ENCODE measurements at places on chromosomes 1 and 21. TPM values are rescaled to one million over a fixed set of nuclear protein-coding genes. Genes with fewer than 3 reads are reported as not detected.

DNA sequence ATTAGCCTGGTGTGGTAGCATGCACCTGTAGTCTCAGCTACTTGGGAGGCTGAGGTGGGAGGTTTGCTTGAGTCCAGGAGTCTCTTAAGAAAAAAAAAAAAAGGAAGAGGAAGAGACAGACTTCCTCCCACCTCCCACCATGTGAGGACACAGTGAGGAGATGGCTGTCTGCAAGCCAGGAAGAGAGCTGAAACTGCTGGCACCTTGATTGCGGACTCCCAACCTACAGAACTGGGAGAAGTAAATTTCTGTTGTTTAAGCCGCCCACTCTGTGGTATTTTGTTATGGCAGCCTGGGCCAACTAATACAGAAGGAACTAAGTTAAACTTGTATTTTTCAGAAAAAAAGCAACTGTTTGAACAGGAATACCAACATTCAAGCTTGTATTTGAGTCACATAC, 21.7 kb downstream of the DOP1B start:
- DNase-seq, result no peak

- DNase-seq, result peak; percentile 38
Observed at GRCh38 chr1:29331729-29332128, 95.4 kb downstream of the PTPRU start.

- DNase-seq, result peak; percentile 97
Observed at GRCh38 chr1:156123356-156124196, 9.1 kb downstream of the LMNA start.

GRCh38 chr1:211656728-211657127, 18.7 kb downstream of the NEK2 start:
- no peak for DNase-seq

DNA sequence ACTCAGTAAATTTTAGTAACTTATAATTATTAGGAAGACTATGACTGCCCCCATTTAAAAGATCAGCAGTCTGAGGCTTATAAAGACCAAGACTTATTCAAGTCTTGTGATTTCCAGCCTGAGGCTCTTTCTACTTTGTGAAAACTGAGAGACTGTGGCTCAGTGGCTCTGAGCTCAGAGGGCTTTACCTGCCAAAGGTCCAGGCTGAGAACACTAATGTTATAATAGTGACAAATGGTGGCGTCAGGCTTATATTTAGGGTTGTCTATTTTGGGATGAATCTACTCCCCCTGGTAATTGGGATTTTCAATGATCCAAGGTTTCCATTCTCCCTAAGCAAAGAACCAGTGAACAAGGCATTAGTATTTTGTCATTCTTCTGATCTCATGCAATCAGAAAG, 42.6 kb upstream of the EPS15 start:
- no peak for DNase-seq

GRCh38 chr1:179996099-179996498, 41.5 kb downstream of the CEP350 start:
- no peak for DNase-seq

Gene ANGPTL1
- 9.3 TPM for total RNA-seq

DNA sequence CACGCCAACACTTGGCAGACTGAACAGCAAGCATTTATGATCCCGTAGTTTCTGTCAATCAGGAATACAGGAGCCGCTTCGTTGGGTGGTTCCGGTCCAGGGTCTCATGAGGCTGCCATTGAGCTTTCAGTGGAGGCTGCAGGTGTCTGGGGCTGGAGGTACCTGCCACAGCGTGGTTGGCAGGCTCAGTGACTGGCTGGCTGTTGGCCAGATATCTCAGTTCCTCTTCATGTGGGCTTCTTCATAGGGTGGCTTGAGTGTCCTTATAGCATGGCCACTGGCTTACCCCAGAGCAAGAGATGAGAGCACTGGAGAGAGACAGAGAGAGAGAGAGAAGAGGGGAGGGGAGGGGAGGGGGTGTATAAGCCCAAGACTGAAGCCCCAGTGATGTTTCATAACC, 29.3 kb downstream of the PIK3CD start:
- DNase-seq, result no peak

- DNase-seq, result no peak
Observed at GRCh38 chr1:45198185-45198584, 8.2 kb downstream of the ZSWIM5 start.

DNA sequence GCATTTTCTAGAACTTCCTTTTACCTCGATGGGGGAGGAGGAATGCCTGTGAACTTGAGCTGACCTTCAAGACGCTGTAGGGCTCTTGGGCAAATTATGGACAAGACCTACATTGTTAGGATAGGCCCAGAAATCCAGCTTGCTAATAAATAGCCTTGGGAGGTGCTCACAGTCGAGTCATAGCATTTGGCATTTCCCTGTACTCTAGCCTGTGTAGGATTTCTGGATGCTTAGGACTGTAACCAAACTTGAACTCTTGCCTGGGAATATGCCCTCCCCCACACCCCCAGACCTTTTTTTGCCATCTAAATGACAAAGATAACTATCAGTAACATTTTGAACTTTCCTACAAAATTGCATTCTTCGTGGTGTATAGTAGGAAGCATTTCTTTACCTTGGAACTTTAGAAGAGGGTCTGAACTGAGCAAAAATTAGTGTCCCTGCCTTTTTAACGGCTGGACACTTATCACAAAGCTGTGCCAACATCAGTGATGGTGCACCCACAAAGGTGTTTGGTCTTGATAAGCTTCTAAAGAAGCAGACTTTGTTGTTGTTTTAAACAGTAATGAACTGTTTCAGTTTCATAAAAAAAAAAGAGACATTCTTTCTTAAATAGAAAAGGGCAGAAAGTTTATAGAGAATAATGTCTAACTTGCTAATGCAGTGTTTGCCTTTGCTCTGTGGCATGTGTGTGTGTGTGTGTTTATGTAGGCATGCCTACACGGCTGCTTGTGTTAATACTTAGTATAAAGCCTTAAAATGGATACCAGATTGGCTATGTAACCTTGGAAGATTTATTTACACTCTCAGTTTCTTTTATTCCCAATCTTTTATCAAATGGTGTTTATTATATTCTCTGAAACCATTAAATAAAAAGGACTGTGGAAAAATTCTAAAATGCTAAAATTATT, 88.2 kb downstream of the NFIA start:
- DNase-seq, result no peak

DNA sequence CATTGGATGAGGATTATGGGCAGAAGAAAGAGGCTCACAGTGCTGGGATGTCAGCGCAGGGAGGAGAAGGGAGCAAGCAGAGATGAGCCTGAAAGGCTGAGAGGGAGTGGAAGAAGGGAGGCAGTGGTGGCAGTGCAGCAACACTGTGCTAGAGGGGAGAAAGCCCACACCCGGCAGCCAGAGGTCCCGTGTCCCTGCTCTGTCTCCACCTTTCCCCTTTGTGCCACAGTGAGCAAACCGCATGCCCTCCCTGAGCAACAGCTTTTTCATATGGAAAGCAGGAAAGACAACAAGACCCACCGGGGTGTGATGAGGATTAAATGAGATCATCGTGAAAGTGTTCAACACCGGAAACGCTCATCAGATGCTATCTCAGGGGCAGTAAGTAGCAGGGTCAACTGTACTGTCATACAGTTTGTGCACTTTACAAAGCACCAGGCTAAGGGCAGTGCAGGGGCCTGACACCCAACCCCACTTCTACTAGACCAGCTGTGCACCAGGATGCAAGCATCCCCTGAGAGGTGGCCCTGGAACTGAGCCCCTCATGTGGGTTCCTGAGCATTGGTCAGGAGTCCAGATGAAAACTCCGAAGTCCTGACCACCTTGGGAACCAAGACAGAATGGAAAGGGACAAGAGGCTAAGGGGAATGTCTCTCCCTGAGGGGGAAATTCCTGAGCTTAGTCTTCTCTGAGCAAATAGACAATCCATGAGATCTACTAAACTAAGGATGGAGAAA, 9.1 kb downstream of the NHLH1 start:
- DNase-seq, result no peak

DNA sequence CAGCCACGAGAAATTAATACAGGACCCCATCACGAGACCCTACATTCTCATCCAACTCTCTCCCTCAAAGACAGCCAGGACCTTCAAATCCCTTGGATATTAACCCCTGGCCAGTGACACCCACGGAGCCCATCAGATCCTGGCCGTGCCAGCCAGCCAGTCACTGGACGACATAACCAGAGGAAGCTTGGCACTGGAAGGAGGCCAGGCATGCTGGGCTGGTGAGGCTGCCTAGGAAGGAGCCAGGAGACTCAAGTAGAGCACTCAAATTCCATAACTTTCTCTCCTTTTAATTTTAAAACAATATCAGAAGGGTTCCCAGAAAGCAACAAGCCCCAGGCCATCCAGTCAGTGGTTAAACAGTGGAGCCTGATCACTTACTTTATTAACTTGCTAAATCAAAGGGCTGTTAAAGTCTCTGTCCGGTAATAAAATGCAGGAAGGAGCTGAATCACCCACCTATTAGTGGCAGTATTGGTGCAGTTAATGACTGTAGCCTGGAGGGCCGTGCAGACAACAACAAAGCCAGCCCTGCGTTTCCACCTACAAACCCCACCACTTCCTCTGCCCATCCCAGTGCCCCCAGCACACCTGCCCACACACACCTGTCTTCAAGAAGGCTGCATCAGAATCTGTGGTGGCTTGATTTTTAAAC, 78.0 kb downstream of the HIVEP3 start:
- no peak for DNase-seq

- no peak for DNase-seq
Observed at GRCh38 chr1:200771625-200772555, 33.2 kb downstream of the CAMSAP2 start.

Gene ZNF648
- not detected for total RNA-seq

Gene CYP4Z1
- total RNA-seq, result 2.1 TPM

Gene CRNN
- not detected for total RNA-seq

DNA sequence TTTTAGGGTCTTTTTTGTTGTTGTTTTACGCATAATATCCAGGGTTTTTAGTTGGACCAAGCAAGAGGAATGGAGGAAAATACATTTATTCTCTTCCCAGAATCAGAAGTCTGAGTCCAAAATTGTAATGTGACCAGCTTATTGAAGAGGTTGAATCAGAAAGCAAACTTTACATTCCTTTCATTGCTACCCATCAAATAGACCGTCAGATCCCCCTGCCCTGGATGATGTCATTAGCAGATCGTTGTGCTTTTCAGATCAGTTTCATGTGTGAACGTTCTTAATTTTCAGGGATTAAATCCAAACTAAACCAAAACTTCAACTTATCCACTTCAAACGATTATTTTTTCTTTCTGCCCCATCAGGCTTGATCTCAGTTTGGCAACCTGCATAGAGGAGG, 85.7 kb upstream of the NGF start:
- no peak for DNase-seq

DNA sequence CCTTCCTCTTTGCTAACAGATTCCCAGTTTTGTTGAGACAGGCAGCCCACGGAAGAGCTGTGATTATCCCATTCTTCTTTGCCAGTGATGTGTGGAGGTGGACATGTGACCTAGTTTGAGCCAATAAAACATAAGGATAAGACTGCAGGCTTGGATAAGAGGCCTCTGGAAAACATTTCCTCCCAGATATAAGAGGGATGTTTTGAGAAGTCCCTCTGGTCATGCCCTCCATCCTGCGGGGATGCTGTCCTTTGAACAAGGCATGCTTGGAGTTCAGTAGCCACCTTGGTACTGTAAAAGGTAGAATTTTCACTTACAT, 155.7 kb downstream of the TM2D1 start:
- DNase-seq, result no peak

Gene VAV3
- 8.5 TPM for total RNA-seq

DNA sequence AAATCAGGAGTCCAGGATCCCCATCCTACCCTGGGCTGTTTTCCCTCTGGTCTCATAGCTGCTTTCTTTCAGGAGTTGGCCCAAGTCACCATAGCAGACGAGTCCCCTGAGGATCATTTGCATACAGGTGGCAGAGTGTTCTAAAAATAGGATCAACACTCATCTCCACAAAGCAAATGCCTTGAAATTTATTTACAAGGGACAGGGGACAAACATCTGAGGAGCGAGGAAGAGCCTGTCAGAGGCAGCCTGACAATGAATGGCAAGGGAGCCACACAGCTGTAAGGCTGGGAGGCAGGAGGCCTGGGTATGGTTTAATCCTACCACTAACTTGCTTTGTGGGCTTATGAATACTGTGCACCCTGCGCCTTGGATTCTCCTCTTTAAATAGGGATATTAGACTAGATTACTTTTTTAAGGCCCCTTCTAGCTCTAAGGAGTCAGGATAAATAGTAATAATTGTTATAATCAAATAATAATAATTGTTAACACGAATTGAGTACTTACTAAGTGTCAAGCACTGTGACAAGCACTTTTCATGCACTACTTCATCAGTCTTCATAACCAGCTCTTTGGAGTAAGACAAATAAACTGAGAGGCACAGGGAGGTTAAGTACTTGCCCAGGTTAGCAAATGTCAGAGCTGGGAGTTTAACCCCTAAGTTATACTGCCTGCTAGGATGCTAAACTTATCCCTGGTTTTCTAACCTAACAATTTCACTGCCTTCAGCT, 34.5 kb downstream of the RAB3B start:
- DNase-seq, result no peak

Gene THEM5
- total RNA-seq, result not detected

DNA sequence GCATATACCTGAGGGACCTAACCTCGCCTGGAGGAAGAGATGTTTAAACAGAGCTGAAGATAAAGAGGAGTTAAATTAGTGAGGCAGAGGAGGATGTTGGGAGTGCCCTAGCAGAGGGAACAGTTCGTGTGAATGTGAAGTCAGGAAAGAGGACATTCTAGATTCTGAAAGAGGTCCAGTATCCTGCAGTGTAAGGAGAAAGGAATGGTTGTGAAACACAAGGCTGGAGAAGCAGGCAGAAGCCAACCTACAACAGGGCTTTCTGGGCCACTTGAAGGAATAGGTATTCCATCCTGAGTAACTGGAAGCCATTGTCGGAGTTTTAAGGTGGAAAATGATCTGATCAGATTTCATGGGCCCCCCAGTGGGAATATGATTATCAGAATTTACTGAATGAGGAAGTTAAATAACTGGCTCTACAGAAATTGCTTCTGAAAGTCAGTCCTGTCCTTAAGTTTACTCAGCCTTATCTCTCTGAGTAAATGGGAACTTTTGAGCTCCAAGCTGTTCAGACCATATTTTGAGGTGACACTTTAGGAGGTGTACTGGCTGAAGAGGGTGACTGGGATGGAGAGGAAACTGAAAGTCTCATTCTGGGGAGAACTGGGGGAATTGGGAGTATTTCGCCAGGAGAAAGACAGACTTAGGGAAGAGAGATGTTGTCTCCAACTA, 24.4 kb upstream of the FAAH start:
- DNase-seq, result no peak

Gene DSTYK
- total RNA-seq, result 12.7 TPM

DNA sequence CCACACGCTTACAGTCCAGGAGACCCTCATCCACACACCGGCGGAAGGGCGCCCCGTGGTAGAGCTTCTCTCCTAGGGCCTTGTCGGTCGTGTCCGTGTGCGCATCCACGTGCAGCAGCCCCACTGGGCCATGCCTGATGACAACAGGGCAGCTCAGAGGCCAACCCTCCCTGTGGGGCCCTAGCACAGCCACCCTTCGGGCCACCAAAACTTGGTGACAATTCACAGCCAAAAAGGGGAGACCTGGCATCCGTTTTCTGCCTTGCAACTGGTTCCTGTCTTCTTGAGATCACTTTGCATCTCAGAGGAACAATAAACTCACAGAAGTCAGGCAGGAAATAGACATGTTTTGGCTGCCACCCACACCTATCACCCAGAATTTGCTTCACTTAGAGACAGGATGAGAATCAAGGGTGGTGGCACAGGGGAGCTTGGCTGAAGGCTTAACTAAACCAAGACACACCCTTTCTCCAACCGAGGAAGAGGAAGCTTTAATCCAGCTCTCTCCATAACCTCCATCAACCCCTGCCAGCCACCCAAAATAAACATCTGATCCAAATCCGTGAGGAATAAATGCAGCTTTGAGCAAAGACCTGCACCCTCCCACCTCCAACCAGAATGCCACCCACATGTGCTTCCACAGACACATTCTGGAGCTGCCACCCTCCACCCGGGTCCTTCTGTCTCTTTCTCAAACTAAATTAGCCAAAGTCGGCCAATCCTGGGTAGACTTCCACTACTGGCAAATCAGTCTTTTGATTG, 5.7 kb downstream of the AGMAT start:
- peak; percentile 48 for DNase-seq

Gene FMO2
- total RNA-seq, result 392 TPM

Measured in upper lobe of right lung (tissue), 1 donor.